NCI-H748 treated with DMSO at 0.1 percent for 48 hours (cell line): ENCODE measurements at places on chromosomes 5 and 9.
A peak's percentile ranks its signal among the peaks of the same experiment; 100 is the strongest.

DNA sequence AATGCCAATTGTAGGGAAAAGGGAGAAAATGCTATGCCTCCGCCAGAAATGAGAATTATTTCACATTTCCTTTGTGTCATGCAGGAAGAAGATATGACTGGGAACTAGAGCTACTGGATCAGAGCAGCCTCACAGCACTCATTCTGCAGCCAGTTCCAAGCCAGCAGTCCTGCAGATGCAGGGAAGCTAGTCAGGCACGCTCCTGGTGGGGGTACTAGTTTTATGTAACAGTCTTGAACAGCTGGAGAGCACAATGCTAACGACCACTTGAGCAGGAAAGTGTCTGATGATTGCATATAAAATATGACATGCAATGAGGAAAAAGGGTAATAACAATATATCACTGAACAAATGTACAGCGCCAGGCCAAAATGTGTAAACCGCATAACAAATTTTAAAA, 21.7 kb downstream of the CDH10 start:
- DNase-seq, result no peak

DNA sequence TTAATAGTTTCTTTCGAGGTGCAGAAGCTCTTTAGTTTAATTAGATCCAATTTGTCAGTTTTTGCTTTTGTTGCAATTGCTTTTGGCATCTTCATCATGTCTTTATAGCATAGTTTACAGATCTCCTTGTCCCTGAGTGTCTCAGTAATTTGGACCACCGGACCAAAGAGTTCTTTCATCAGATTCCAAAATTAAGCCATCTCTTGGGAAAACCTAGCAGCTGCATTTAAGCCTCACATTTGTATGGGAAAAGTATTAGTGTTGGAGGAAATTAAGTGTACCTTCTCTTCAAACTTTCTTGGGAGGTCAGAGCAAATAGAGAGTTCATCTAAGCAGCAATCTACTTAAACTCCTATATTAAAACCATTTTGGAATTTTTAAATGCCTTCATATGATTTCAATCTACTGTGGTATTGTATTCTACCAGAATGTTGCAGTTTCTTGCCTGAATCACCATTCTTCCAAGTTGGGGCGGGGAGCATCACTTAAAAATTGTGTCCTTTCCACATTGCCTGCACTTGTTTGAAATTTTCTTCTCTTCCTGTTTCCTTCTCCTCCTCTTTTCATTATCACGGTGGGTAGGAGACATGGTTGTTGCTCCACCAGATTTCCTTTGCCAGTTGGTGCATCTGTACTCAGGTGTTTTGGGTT, 97.3 kb upstream of the DAB2 start:
- DNase-seq, result no peak

GRCh38 chr5:178241231-178241663, 8.6 kb upstream of the PHYKPL start:
- DNase-seq, result no peak

DNA sequence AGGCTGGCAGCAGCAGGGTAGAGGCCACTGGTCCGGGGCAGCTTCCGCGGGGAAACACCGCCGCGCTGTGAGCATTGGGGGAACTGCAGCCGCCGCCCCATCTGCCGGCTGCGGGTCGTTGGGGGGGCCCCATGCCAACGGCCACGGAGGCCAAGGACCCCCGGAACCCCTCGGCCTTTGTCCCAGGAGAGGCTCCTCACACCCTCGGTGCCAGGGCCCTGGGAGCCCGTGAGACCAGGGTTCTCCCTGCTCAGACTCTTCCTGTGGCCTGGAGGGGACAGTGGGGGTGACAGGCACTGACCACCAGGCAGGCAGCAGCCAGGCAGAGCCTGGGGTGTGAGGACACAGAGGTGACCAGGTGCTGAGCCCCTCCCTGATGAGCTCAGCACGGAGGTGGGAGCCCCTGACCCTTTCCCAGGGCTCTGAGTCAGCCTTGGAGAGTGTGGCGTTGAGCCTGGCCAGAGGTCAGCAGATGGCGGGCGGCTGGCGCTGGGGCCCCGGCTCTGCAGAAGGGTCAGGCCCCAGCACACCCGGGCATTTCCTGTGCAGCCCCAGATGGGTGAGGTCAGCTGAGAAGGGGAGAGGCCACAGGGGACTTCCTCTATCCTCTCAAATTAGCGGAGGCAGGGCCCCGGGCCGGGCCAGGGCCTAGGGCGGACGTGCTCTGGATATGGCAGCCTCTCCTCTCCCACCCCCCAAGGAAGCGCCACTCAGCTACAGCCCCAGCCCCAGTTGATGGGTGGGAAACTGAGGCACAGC, 17.9 kb upstream of the EGFL7 start:
- DNase-seq, result peak; percentile 13

DNA sequence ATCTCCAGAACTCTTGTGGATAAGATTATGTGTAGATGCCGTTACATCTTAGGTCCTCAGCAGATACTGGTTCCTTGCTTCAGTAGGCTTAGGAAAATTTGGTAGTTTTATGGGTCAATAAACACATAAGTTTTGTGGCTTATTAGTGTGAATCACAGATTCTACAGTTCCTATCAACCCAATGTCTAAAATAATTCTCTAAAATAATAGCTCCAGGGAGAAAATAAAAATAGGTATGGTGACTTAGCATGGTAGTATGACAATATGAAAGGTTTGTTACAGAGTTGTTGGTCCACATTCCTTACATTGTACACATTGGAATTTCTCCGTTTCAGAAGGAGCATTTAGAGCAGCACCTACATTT, 91.7 kb downstream of the AOPEP start:
- DNase-seq, result no peak

DNA sequence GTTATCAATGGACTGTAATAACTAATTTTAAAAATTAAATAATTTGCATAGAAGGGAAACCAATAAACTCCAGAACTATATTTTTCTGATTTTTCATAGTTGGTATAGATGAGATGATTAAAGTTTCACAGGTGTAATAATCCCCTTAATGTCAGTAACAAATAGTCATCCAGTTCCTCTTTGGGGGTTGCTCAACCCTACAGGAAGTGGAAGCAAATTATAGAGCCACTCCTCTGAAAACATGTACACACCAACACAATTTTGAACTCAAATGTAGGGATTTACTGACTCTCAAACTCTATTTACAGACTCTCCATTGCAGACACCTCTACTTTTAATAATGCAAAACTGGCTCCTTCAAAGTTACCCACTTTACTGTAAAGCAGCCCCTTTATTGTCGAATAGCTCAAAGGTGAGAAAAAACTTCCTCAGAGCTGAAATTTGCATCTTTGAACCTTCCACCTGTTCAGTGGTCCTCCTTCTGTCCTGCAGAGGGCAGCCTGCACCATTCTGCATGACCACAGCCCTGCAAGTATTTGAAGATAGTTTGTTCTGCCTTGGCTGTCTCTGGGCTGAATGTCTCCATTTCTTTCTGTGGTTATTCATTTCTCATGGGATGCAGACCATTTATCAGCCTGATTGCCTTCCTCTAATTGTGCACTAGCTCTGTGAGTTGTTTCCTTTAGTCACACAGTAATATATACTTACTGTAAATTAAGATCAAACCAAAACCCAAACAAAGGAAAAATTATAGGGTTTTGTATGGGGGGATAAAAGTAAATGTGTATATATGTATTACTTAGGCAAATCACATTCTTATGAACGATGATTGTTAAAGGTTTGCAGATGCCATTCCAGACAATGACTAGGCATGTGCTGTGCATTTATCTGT, 383.2 kb upstream of the SGCD start:
- DNase-seq, result peak; percentile 31
